Kidney epithelial cell (primary cell): ENCODE measurements at places on chromosomes 5 and 9. TPM values are rescaled to one million over a fixed set of nuclear protein-coding genes. Genes with fewer than 3 reads are reported as not detected.

- DNase-seq = no peak
These were observed 68.7 kb upstream of the SIMC1 start for GRCh38 chr5:176169393-176170063.

DNA sequence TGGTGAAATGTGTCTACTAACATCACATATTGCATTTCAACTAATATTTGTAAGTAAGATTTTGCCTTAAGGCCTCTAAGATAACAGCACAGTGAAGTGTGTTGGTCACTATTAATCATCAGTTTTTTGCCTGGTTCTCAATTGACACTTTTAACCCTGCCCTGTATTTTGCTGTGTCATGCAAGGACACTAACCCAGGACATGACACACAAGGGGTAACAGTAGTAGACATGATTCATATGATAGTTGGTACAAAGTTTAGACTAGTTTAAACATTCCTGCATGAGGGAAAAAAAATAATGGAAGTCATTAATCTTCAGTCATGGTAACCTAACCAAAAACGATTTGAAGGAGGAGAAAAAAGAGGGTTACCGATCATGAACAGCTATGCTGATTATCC, 207.0 kb downstream of the DEPDC1B start:
- no peak for DNase-seq

The SGCD gene
- total RNA-seq = 0.29 and 0.34 TPM in 2 replicates

The GLRX gene
- total RNA-seq = 120 and 139 TPM in 2 replicates

The LCN12 gene
- 1.2 TPM in 1 of 2 replicates, not detected in the other for total RNA-seq
